ENCODE measurements at places on chromosomes 3 and 15.

- DNase-seq, result no peak
Observed at GRCh38 chr3:75631541-75631940, 32.6 kb upstream of the FRG2C start.

- DNase-seq, result no peak
Observed at GRCh38 chr3:21390136-21390535, 360.9 kb downstream of the ZNF385D start.

GRCh38 chr3:71621825-71622537, 38.5 kb upstream of the FOXP1 start:
- no peak for DNase-seq

DNA sequence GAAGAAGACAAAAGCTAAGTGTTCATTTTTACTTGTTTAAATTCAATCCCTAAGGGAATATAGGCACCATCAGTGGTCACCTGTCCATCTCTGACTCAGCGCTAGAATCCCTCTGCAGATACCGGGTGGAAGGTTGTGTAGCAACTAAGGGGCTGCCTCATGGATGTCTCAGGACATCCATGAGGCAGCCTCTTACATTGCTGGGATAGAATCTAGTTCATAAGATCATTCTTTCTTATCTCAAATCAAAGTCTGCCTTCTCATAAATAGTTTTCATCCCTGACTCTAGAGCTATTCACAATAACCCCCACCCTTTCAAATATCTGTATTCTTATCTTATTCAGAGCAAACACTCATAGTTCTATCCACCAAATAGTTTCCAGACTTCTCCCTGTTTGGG, 38.1 kb downstream of the HSPBAP1 start:
- DNase-seq, result no peak

GRCh38 chr3:52188556-52188955, 9.4 kb upstream of the ALAS1 start:
- DNase-seq, result no peak

GRCh38 chr3:160403796-160404470, 4.5 kb downstream of the SMC4 start:
- no peak for DNase-seq

DNA sequence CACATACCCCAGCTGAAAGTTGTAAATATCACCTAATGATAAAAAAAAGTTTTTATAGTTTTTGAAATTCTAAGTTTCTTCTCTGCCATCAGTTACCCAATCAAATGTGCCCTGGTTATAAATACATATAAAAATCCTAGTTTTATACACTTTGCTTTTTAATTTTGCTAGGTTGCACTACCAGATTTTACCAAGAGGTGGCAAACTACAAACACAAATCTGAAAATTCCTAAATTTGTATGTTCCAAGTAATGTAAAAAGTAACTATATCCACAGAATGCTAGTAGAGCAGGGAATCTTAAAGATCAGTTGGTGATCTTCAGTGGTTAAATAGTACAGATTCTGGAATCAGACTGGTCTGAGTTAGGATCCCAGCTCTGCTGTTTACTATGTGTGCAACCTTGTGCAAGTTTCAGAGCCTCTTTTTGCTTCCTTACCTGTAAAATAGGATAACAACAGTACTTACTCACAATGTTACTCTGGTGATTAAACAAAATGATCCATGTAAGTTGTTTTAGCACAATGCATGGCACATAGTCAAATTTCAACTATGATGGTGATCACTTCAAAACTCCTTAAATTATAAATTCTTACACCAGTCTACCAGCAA, 11.0 kb downstream of the TRPM7 start:
- DNase-seq, result no peak

GRCh38 chr3:191592105-191592504, 131.1 kb downstream of the PYDC2 start:
- DNase-seq, result no peak

DNA sequence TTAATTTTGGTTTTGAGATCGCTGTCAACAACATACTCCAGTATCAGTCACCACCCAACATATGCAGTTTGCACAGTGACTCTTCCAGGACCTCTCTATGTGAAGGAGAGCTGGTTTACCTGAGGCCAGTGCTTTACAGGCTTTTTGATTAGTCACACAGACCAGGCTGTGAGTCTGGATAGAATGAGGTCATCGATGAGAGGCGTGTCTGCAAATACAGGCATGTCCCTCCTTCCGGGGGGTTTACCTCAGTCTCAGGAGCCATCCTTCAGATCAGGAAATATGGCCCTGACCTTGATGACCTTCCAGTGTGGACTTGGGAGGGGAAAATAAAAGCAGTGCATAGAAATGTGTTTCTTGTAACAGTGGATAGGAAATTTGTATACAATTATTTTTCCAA, 46.9 kb downstream of the KBTBD12 start:
- DNase-seq, result no peak

- DNase-seq, result no peak
Observed at GRCh38 chr3:168036619-168037018, 59.1 kb downstream of the GOLIM4 start.

- DNase-seq, result no peak
Observed at GRCh38 chr3:108100906-108101660, 10.3 kb upstream of the CD47 start.

GRCh38 chr15:82933576-82933975, 18.9 kb downstream of the HOMER2 start:
- no peak for DNase-seq

Measured in neuronal stem cell (in vitro differentiated cells).